ENCODE measurements at places on chromosomes 6 and 20. TPM values are rescaled to one million over a fixed set of nuclear protein-coding genes. Genes with fewer than 3 reads are reported as not detected.
A peak's percentile ranks its signal among the peaks of the same experiment; 100 is the strongest.

DNA sequence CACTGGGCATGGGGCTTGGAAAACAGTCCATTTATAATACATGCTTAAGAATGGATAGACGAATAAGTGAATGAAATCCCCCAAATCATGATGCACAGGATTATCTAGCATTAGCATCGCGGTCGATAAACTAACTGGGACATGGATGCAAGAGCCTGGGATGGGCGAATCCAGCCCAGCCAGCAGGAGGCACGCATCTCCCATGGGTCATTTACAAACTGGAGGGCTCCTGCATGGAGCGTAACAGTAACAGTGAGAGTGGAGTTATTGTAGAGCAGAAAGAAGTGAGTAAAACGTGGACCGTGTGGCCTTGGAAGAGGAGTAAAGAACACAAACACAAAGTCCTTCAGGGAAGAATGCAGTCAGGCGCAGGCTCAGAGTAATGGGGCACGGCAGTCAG, 136.5 kb downstream of the AGPAT4 start:
- no peak for DNase-seq

GRCh38 chr20:63700199-63701050, 4.0 kb downstream of the TNFRSF6B start:
- DNase-seq, result peak; percentile 27

- DNase-seq, result no peak
Measured at GRCh38 chr6:52910091-52910490, 593 bp upstream of the GSTA3 start.

DNA sequence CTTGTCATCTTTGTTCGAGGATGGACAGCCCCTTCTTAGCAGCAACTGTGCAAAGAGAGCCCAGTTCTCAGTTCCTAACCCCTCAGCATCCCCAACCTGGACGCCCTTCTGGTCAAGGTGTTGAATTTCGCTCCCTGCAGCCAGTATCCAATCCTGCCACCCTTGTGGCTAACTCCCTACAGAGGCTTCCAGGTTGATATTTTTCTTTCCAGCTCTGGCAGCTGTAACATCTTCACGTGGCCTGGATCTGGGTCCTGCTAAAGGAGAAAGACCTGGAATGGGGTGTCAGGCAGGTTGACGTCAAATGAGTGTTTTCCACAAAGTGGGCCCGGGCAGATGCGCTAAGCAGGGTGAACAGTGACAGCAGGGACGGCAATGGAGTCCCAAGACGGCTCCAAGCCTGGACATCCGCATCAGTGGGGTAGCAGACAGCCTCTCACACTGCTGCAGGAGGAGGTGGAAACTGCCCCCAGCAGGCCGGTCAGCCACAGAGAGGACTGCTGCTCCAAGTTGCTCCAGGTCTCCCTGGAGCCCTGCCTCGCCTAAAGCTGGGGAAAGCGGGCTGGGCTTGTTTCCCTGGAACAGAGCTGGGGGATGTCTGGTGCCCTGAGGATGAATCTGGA, 1.0 kb upstream of the YTHDF1 start:
- DNase-seq, result no peak

GRCh38 chr20:991850-992249, 10.3 kb downstream of the RSPO4 start:
- DNase-seq, result no peak

GRCh38 chr6:134287859-134288537, 29.9 kb downstream of the SGK1 start:
- DNase-seq, result no peak

- DNase-seq, result no peak
Measured at GRCh38 chr6:87054143-87054833, 40.6 kb downstream of the CGA start.

DNA sequence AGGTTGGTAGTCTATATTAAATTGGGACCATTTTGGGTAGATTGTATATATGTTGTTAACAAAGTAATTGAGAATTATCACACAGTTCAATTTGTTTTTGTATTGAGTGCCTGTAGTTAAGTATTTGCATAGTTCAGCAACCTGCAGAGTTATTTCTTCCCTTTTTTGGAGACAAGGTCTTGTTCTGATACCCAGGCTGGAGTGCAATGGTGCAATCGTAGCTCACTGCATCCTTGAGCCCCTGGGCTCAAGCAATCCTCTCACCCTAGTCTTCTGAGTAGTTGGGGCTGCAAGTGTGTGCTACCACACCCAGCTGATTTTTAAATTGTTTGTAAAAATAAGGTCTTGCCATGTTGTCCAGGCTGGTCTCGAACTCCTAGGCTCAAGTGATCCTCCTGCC, 250.5 kb downstream of the UTRN start:
- DNase-seq, result no peak

GRCh38 chr6:13872681-13873080, 52.1 kb upstream of the RNF182 start:
- DNase-seq, result no peak

DNA sequence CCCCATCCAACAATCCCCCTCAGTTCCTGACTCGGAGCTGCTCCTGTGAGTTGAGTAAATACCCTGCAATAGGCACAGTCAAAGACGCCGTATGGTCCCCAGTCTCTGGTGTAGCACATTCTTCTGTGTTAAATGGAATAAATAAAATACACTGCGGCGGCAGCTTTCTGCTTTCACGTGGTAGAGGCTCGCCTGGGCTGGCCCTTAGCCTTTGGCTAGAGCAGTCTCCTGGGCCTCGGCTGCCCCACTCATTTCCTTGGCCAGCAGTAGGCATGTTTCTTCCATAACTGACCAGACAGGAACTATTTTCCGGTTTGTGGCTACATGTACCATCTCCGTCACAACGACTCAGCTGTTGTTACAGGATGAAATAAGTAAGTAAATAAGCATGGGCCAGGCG, 20.7 kb downstream of the SERPINB6 start:
- no peak for DNase-seq

- no peak for DNase-seq
Measured at GRCh38 chr6:157164972-157165371, 158.3 kb downstream of the TMEM242 start.

GRCh38 chr6:79438030-79438429, 99.2 kb downstream of the LCA5 start:
- no peak for DNase-seq

GRCh38 chr6:158849899-158850806, 31.0 kb upstream of the EZR start:
- DNase-seq, result no peak

GRCh38 chr6:108163644-108164542, 1.9 kb upstream of the NR2E1 start:
- DNase-seq, result no peak

- DNase-seq, result no peak
Measured at GRCh38 chr6:100381111-100381510, 83.6 kb downstream of the SIM1 start.

DNA sequence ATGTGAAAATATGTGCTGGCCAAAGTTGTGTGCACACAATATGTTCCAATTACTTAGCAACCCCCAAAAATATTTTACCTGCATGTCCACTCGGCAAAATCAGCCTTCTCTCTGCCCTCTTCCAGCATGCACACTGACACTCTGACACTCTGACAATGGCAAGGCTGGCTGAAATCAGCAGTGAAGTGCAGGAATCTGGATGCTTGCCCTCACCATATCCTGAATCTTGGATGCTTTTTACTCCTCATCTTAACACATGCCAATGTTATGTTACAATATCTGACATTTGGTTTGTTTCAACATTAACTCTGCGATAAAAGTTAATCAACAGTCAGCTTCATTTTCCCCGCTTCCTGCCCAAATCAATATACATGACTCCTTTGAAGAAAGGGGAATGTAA, 203.2 kb downstream of the COL9A1 start:
- no peak for DNase-seq

- no peak for DNase-seq
Measured at GRCh38 chr20:37457921-37458320, 63.1 kb upstream of the NNAT start.

DNA sequence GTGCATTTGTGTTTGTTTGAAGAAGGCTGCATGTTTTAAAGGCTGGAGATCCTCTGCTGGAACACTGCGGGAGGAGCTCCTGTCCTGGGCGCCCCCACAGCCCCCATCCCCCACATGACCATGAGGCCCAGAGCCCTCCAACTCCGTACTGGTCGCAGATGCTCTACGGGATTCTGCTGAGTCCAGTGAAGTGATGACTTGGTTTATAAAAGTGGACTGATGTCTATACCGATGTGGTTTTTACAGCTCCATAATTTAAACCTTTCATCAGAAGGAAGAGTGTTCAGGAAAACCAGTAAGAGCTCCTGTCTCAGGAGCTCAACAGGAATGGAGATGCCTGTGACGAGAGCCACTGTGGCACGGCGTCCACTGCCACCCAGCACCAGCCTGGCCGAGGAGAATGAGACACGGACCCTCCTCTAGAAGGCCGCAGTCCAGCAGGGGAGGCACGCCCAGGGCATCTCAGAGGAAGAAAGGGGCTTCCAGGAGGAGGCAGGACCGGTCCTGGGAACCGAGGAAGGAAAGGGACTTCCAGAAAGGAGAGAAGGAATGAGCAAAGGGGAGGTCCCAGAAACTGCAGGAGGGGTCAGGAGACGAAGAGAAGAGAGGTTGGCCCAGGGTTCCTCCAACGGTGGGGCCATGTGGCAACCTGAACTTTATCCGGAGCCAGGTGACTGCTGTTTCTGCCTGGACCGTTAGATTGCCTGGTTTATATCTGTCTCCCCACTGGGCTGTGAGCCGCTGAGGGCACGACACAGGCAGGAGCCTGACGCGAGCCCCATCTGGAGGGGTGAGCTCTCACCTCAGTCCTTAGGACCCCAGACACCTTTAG, 26.9 kb downstream of the BFSP1 start:
- DNase-seq, result no peak

- DNase-seq, result no peak
Measured at GRCh38 chr20:2169456-2170088, 67.9 kb downstream of the STK35 start.

DNA sequence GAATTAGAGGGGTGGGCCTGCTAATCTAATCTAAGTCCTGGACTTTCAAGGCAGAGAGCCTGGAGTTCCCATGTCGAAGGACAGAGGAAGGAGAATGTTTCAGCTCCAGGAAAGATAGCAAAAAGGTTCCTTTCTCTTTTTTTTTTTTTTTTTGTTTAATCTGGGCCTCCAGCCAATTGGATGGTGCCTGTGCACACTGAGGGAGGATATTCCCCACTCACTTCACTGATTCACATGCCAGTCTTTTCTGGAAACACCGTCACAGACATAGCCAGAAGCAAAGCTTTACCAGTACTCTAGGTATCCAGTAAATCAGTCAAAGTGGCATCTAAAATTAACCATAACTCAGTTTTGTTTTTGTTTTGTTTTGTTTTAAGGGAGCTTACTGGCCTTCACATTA, 721.1 kb downstream of the TENT5A start:
- DNase-seq, result no peak

DNA sequence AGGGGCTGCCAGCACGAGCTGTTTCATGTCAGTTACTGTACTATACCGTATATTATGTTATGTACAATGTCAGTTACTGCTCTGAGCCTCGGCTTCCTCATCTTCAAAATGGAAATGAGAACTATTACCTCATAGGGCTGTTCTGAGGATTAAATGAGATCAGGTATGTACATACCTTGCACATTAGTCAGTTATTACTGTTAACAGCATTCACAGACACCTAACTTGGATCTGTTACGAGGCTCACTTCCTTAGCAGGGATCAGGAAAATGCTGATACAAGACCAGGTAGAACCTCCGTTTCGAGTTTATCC, 69.7 kb upstream of the TBC1D7 start:
- no peak for DNase-seq

- no peak for DNase-seq
Measured at GRCh38 chr6:15131234-15131633, 114.6 kb upstream of the JARID2 start.

DNA sequence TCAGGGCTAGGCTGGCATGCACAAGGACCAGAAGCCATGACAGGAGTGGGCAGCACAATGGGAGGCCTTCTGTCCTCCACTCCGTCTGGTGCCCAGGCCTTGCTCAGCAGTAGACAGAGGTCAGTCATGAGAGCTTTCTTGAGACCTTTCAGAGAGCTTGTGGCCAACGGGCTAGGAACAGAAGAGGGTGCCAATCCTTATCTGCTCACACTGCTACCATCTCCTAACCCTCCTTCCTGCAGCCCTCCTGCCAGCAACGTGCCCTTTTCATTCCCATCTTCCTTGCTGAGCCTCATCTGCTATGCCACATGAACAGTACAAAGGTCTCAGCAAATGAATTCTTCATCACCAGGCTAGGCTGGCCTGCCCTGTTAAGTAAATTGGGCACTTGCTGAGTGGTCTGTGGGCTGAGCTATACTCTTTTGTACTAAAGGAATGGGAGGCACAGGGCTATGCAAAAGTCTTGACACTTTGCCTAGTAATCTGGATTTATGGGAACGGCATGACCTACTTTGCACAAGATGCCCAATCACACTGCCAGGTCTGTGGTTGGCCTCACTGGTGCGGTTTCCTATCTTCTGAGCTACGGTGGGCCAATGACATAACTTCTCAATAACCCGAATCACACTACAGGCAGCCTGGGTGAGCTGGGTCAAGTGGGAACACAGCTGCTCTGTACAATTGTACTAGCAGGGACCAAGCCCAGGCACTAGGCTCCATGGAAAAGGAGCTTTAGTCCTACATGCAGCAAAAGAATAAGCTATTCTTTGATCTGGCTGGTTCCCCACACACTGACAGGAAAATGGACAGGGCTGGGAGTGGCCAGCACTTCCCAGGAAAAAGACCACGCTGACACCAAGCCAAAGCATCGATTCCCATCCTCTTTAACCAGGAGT, 47.8 kb downstream of the ELOVL5 start:
- DNase-seq, result peak; percentile 54

- DNase-seq, result no peak
Measured at GRCh38 chr20:33866398-33867100, 55.4 kb downstream of the CHMP4B start.

- no peak for DNase-seq
Measured at GRCh38 chr20:36624944-36625324, 19.4 kb downstream of the RAB5IF start.

The PRPH2 gene
- total RNA-seq, result 0.44 TPM

The ZC2HC1B gene
- not detected for total RNA-seq

The MCHR2 gene
- not detected for total RNA-seq

The SLC17A2 gene
- total RNA-seq, result not detected

The DOK5 gene
- 5.2 TPM for total RNA-seq

The CST2 gene
- total RNA-seq, result not detected

The SPATA25 gene
- 4.0 TPM for total RNA-seq

The ABT1 gene
- total RNA-seq, result 7.8 TPM

The SLX4IP gene
- 2.2 TPM for total RNA-seq

The CRISP2 gene
- total RNA-seq, result not detected

The DDRGK1 gene
- 41.0 TPM for total RNA-seq

The TRERF1 gene
- total RNA-seq, result 3.2 TPM

The FAXC gene
- total RNA-seq, result 0.55 TPM

The FOXA2 gene
- not detected for total RNA-seq

The KCNK5 gene
- total RNA-seq, result 0.09 TPM

The HDGFL1 gene
- not detected for total RNA-seq

Measured in heart left ventricle (tissue), 16 donors.